ENCODE measurements at places on chromosomes 16 and 17. TPM values are rescaled to one million over a fixed set of nuclear protein-coding genes. Genes with fewer than 3 reads are reported as not detected.

GRCh38 chr17:49483599-49484509 is 11.2 kb upstream of the NGFR start:
- no peak for DNase-seq

Gene CES3
- total RNA-seq: 2.4 TPM

Gene KCNJ2
- 0.47 TPM for total RNA-seq

Gene TEKT1
- not detected for total RNA-seq

DNA sequence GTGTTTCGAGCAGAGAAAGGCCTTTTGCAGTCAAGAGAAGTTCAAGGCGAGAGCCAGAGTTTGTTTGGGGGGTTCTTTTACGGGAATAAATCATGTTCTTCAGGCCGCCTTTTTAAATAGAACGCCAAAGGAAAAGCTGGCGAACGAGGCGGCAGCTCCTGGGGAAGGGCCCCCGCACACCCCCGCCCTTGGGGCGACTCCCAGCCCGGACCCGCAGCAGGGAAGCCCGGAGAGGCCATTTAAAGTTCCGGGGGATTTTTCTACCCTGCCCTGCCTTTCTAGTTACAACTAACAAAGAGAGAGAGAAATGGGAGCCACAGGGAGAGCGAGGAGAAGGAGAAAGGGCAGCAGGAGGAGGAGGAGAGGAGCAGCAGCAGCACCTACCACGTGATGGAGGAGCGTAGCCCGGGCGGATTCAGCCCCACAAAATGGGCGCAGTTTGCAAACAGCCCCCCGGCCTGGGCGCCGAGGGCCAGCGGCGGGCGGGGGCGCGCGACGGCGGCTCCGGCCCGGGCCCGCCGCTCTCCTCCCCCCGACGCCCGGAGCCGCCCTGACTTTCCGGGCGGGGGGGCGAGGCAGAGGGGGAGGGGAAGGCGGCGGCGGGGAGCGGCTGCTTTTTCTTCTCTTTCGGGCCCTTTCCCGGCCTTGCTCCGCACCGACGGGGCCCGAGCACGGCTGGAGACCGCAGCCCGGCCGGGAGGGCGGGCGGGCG is 634 bp downstream of the KANSL1 start:
- peak; percentile 69 for DNase-seq

DNA sequence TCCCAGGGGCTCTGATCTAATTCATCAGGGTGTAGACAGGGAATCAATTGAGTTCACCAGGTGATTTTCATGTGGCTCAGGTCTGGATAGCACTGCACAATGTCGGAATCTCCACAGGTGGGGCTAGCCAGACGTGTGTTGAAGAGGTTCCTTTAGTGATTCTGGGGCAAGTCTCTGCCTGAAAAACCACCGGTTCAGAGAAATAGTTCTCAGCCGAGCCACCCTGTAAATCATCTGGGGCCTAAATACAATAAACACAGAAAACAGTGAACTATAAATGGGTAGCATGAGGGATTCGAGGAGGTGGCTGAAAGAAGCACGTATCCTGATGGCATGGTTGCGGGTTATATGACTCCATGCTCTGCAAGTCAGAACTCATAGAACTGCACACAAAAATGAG is 21.3 kb downstream of the ASPA start:
- DNase-seq: no peak

GRCh38 chr16:81526199-81526598 is 81.6 kb downstream of the CMIP start:
- no peak for DNase-seq

DNA sequence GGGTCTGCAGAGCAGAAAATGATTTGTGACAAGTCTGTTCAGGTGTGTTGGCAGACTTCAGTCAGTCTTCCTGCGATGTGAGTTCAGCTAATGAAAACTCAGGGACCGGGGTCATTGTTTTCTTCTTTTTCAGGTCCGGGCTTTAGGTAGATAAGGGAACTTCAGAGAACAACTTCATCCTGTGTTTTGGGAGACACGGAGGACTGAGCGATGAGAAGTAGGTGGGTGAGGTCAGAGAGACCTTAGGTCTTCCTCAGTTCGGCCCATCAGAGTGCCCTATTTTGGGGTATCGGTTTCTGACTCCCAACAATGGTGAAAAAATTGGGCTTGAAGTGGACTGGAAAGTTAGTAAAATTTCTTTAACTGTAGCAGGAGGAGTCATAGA is 88.9 kb upstream of the ATF7IP2 start:
- no peak for DNase-seq

GRCh38 chr16:69880640-69881133 is 70.4 kb upstream of the CLEC18A start:
- no peak for DNase-seq

DNA sequence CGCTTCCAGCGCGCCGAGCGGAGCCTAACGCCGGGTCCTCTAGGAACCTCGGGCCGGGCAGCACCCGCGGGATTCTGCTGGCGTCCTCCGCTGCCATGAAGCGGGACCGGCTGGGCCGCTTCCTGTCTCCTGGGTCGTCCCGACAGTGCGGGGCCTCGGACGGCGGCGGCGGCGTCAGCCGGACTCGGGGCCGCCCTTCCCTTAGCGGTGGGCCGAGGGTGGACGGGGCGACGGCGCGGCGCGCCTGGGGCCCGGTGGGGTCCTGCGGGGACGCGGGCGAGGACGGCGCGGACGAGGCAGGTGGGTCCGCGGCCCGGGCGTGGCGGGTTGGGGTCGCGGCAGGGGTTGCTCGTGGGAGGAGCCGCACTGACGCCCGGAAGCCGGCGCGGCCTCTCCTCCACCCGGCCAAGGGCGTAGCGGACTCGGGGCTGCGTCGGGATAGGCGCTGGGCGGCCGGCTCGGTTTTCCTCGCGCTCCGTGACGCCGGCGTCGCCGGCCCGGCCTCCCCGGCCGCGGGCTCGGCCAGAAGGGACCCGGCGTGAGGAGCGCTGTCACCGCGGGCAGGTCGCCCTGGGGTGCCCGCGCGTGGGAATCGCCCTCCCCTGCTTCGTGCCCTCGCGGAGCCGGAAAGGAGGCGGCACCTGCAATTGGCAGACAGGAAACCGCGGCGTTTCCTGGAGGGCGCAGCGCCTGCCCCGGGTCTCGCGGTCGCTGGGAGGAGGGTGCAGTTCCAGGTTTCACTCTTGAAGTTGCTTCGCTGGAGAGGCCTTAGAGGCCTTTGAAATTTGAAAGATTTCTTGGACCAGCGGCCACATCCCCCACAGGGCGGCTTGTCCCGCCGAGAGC is 432 bp downstream of the ZNF276 start:
- no peak for DNase-seq

DNA sequence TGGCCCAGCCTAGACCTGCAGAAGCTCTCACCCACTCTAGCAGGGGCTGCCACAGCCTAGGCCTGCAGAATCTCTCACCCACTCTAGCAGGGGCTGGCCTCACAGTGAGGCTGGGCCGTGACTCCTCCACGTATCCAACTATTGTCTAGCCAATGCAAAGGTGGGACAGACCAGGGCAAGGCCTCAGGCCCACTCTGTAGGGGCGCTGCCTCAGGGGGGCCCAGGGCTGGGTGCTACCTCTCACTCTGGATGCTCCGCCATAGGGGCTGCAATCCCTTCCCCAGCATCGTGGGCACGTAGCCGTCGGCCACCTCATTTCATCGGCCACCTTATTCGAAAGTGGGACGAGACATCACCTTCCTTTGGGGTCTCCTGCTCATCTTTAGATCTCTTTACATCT is 51.7 kb downstream of the RPH3AL start:
- DNase-seq: no peak

GRCh38 chr17:62366191-62366590 is 14.2 kb upstream of the EFCAB3 start:
- no peak for DNase-seq

- DNase-seq: no peak
Measured at GRCh38 chr16:78269256-78269655, 169.8 kb downstream of the WWOX start.

Gene CCL14
- not detected for total RNA-seq

DNA sequence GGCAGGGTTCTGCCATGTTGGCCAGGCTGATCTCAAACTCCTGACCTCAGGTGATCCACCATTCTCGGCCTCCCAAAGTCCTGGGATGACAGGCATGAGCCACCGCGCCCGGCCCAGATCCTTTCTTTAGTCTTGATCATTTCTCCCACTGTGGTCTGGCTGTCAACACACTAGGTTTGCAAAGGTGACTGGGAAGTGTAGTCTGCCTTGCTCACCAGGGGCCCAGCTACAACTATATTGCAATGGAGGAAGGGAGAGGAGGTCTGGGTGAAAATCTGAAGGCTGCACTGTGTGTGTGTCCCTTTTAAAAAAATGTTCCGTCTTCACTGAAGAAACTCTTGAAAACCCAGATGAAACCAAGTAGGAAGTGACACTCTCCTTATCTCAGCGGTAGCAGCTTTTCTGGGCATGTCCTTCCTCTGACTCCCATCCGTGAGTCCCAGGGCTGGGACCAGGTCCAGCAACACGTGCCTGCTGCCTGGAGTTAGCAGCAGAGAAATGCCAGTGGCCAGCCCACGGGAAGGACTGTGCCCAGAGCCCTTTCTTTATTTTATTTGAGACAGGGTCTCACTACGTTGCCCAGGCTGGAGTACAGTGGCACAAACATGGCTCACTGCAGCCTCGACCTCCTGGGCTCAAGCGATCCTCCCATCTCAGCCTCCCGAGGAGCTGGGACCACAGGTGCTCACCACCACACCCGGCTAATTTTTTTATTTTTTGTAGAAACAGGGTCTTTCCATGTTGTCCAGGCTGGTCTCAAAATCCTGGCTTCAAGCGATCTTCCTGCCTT is 17.8 kb upstream of the KIF19 start:
- DNase-seq: no peak

Gene NPIPB2
- total RNA-seq: 10.1 TPM

DNA sequence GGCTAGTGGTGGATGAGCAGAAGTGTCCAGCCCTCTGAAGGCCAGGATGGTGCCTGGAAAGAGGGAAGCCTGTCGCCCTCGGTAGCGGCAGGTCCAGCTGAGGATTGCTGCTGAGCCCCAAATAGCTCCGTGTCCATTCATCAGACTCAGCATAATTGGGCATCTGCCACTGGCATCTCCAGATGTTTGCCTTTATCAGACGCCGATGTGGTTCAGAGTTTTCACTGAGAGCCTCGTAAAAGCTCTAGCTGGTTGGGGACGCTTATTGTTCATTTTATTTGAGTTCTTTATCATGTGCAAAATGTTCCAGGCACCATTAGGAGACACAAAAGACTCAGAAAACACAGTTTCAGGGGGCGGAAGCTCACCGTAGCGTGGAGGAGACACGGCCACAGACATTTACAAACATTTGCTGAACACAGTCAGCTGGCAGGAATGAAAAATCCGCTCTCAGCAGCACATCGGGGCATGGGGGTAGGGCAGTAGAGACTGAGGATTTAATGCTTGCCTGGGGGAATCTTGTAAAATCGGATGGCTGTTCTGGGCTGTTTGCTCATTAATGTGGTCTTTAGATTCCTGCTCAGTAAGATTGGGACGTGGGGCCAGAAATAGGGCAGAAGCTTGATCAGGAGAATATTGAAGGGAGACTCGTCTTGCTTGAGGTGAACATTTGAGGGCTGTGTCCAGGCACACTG is 41.7 kb downstream of the SMPD3 start:
- DNase-seq: no peak

Gene HBM
- not detected for total RNA-seq

DNA sequence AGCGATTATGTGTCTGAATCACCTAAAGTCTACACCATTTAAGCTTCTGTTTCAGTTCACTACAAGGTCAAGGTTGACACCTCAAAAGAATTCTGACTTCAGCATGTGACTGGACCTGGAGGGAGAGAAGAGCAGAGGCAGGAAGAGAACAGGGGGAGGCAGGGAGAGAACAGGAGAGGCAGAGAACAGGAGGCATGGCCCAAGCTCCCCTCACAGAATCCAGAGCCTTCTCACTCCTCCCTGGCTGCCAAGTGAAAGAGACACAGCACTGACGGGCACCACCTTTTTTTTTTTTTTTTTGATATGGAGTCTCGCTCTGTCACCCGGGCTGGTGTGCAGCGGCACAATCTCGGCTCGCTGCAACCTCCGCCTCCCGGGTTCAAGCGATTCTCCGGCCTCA is 11.4 kb downstream of the GGA2 start:
- no peak for DNase-seq

Gene ABCC6
- 0.77 TPM for total RNA-seq

GRCh38 chr17:32116937-32117336 is 25.4 kb upstream of the RHOT1 start:
- no peak for DNase-seq

GRCh38 chr16:84408856-84409255 is 40.5 kb downstream of the ATP2C2 start:
- no peak for DNase-seq

DNA sequence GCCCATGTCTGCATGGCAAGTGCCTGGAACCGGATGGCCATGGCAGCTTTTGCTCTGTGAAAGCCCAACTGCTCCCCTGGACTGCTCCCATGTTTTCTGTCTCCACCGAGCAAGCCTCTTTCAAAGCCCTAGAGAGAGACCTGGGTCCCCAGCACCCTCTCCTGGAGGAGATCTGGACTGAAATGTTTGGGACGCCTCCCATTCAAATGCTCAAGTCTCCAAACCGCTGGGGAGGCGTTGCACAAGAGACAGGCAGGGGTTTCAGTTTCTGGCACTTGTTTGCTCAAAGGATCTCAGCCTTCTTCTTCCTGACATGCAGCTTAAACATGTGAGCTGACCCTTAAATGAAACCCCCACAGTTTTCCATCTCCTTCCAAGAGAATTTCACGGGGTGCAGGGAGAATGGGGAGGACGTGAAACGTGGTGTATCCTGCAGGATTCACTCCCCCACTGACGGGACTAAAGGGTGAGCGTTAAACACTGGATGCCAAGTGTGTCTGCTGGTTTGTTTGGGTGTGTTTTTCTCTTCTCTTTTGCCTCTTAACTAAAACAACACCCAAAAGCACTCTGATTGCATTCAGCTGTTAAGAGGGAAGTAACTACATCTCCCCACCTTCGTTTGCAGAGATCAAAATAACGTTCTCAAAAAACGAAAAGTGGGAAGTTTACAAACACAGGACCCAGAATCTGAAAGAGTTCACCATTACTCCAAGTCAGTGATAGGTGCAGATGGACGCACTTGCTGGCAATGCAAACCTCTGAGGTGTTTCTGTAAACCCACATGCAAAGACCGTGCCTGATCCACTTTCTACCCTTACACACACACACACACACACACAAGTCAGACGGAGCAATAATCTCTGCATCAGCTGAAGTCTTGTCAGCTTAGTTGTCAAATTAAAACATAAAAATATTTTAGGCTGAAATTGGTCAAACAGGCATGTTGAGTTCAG is 256.9 kb downstream of the C16orf95 start:
- no peak for DNase-seq

- peak; percentile 51 for DNase-seq
Measured at GRCh38 chr17:58520843-58521430, 6.5 kb upstream of the MTMR4 start.
